ENCODE measurements at places on chromosomes 4 and X.

- no peak for DNase-seq
Measured at GRCh38 chr4:67933038-67933437, 30.3 kb downstream of the TMPRSS11A start.

- no peak for DNase-seq
Measured at GRCh38 chr4:90317785-90318184, 190.6 kb downstream of the CCSER1 start.

DNA sequence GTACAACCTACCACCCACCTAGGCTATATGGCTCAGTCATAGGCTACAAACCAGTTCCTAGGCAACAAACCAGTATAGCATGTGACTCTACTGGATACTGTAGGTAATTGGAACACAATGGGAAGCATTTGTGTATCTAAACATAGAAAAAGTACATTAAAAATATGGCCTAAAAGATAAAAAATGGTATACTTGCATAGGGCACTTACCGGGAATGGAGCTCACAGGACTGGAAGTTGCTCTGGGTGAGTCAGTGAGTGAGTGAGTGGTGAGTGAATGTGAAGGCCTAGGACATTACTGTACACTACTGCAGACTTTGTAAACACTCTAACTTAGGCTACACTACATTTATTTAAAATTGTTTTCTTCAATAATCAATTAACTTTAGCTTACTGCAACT, 139.2 kb upstream of the RBPJ start:
- no peak for DNase-seq

GRCh38 chr4:107599841-107600240, 120.2 kb downstream of the PAPSS1 start:
- DNase-seq = no peak

- no peak for DNase-seq
Measured at GRCh38 chrX:17531500-17531899, 156.5 kb downstream of the NHS start.

GRCh38 chrX:69501429-69501828, 2.7 kb upstream of the NALF2 start:
- no peak for DNase-seq

- DNase-seq = no peak
Measured at GRCh38 chrX:2315434-2315833, 185.3 kb downstream of the DHRSX start.

GRCh38 chr4:168796362-168797106, 213.5 kb downstream of the CBR4 start:
- no peak for DNase-seq

GRCh38 chrX:110675886-110676285, 119.7 kb downstream of the CHRDL1 start:
- no peak for DNase-seq

- no peak for DNase-seq
Measured at GRCh38 chr4:41366911-41367517, 110.3 kb downstream of the UCHL1 start.

DNA sequence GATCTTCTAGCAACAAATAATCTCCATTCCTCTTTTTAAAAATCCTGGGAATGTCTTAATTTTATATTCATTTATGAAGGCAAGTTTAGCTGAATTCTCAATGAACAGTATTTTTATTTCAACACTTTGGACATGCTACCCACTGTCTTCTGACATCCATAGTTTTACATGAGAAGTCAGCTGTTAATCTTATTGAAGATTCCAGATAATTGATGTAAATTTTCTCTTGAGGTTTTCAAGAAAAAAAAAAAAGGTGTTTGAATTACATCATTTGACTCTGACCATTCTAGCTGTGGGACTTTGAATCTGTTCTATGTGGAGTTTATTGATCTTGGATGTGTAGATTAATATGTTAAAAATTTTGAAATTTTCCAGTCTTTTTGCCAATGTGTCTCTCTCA, 28.0 kb downstream of the PDHA2 start:
- DNase-seq = no peak

- DNase-seq = no peak
Measured at GRCh38 chr4:89703829-89704590, 133.0 kb downstream of the SNCA start.

- no peak for DNase-seq
Measured at GRCh38 chr4:183356173-183356830, 34.1 kb upstream of the CLDN24 start.

DNA sequence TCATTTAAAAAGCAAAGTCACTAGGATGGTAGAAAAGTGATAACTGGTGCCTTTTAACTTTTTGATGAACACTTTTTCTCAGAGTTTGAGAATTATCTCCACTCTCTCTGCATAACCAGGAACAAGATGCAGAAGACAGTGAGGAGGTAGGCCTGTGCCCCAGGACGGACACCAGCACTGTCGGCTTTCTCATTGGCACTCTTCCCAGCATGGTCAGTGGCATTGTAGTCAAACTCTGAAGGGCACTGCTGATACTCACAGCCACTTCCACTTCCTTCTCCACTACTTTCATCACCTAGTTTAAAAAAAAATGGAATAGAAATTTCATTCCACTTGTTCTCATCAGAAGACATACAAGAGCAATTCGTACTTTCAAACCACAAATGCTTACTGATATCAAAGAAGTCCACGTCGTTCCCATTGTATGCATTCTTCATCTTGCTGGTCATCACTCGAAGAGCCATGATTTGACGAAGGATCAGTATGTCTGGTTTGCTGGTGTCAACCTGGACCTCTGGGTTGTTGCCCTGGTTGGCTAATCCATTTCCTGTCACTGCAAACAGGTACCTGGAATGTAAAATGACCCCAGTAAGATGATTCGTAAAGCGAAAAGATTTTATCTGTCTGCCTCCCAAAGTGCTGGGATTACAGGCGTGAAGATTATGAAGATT, 84.8 kb upstream of the TFDP3 start:
- no peak for DNase-seq

- DNase-seq = no peak
Measured at GRCh38 chr4:58566260-58566659, 1456.1 kb upstream of the IGFBP7 start.

GRCh38 chr4:169492436-169493163, 119.8 kb downstream of the NEK1 start:
- no peak for DNase-seq

DNA sequence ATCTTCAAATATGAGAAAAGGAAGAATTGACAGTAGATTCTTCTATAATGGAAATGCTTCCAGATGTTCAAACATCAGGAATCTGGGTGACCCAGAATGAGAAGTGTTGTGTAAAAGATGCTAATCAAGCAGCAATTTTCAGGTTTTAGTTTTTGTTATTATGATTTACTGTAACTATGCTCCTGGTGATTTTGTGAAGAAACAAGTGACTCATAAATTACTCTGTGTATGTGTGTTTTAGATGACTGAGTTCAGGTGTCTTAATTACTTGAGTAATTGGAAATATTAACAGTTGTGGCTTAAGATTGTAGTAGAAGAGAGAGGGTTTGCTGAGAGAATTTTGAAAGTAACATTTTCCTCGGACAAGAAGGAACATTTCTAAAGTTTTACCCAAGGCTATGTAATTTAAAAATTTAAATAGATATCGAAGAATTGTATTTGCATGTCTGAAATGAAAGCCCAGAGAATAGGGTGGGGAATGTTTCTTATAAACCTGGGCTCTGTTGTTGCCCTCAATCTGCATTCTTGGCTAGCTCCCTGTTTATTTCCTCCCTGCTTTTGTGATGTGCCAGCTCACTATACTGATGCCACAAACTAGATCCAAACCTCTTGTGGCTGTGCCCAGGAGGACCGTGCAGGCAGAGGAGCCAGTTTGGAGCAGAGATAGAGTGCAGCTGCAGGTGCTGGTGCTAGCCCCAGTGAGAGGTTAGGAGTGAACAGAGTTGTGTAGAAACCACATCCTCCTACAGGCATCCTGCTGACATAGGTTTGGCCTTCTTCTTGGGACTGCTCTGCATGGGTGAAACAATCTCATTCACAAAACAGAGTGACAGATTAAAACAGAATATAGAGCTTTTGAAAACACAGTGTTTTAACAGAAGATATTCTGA, 25.4 kb upstream of the TNIP3 start:
- no peak for DNase-seq

DNA sequence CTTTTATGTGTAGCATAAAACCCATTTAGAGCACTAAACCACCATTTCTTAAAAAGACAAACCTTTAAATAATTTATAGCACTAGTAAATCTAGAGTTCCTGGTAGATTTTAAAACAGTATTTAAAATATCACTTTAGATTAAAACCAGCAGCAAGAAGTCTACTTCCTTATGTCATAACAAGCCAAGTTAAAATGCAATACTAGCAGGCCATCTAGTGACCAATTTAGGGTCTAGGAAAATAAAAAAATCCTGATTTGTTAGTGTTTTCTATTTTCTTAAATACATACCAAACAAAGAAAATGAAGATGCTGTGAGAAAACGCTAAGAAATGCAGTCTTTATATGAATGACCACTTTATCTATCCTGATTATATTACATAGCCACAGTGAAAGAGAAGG, 53.9 kb downstream of the PAPSS1 start:
- no peak for DNase-seq

GRCh38 chr4:134328741-134329140, 127.2 kb upstream of the PABPC4L start:
- no peak for DNase-seq

DNA sequence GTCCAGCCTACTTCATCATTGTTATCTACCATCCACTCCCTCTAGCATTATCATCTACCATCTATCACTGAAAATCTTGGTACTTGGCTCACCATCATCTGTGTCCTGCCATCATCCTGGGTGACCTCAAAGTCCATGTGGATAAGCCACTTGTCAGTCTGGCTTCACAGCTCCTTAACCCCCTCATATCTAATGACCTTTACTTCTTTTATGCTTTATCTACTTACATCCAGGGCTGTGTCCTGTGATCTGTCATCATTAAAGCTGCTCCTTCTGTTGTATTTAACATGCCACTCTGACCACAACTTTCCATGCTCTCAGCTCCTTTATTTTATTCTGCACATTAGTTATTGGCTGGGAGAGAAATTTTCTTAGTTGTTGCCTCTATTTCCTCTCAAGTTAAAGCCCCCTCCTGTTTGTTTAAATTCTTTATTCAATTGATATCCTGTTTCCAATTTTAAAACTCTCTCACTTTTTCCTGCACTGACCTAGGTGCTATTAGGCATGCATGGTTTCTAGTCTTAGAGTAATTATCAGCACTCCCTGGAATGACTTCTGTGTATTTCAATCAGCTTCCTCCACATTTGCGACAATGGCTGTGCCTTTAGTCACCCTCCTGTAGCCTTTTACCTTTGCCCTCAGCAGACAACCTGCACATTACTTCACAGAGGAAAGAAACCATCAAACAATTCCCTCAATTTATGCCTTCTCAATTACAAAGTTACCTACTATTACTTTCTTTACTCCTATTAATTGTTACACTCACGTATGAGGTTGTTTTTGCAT, 8.1 kb upstream of the FABP2 start:
- DNase-seq = no peak

DNA sequence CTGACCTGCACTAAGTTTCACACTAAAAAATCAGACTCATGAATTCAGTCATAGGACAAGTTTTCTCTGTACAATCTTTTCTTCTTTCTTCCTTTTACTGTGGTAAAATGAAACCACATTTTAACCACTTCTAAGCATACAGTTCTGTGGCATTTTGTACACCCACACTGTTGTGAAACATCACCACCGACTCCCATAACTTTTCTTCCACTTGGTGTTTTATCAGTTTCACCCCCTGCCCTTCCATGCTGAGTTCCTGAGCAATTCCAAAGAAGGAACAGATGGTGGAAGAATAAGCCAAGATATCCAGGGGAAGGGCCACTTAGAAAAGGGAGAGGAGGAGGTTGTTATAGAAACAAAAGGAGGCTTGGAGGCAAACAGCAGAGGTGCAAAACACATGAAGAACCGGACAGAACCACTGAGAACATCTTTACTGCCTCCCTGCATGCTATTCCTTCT, 22.6 kb downstream of the SLC25A4 start:
- DNase-seq = no peak

DNA sequence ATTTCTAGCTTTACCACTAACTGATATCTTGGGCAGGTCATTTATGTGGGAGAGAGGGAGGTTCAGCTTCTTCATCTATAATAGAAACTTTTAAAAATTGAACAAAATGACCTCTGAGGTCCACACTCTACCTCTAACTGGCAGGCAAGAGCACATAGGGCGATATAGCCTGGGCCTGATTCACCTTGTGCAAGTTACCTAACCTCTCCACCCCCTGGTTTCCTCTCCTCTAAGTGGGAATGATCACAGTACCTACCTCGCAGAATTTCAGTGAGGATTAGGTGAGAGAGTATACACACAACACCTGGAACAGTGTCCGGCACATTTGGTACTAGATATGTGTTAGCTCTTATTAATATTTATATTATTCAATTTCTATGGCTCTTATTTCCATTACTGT, 15.5 kb downstream of the KLB start:
- no peak for DNase-seq

DNA sequence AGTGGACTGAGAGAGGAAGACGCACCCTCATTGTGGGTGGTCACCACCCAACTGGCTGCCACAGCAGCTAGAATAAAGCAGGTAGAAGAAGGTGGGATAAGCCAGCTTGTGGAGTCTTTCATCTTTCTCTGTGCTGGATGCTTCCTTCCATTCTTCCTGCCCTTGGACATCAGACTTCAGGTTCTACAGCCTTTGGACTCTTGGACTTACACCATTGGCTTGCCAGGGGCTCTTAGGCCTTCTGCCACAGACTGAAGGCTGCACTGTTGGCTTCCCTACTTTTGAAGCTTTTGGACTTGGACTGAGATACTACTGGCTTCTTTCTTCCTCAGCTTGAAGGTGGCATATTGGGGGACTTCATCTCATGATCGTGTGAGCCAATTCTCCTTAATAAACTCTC, 33.5 kb downstream of the ADH6 start:
- DNase-seq = no peak

DNA sequence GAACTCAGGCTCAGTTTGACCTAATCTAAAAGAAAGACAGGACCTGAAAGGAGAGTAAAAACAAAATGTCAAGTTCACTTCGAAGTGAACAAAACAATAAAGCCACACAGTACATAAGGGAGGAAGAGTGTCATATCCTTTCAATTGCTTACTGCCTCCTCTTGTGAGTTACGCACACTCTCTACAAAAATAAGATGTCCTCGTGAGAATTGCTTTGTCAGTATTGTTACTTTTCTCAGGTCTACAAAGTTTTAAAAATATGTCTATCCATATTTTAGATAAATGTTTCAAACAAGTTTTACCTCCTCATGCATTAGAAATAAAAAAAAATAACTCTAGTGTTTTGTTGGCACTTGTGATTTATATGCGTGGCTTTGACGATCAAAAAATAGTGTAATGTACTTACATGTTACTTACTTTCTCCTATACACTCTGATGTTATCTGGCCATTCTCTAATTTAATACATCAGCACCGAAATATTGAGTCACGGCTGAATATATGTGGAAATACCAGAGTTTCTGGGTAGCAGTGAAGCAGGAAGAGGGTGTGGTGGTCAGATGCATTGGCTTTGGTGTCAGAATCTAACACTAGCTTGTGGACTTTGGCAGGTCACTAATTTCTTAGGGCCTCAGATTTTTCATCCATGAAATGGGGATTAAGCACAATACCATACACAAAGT, 8.1 kb upstream of the MRPL1 start:
- DNase-seq = no peak

DNA sequence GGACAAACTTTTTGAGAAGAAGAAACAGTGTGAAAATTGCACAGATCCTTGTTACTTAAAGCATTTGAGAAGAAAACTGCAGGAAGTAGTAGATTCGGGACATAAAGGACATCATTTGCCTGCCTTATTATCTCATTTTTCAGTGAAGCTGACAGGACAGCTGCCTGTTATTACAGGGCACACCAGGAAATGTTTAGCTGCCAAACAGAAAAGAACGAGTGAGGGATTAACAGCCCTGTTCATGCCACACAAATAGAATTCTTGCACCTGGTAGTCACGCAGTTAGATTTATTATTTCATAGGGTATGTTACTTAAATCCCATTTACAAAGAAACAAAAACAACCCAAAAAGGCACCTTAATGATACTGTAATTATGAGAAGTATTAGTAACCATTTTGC, 100.6 kb downstream of the CHIC2 start:
- peak; percentile 93 for DNase-seq

Data from NCI-H2081 treated with DMSO at 0.1 percent for 48 hours (cell line).